SJCRH30 (cell line): ENCODE measurements at places on chromosomes 1 and 21. TPM values are rescaled to one million over a fixed set of nuclear protein-coding genes. Genes with fewer than 3 reads are reported as not detected.

Gene ACTN2
- 2.0 and 3.0 TPM in 2 replicates for total RNA-seq

Gene RGS1
- not detected in 2 replicates for total RNA-seq

Gene OR2W3
- not detected in 2 replicates for total RNA-seq

Gene AXDND1
- total RNA-seq = 0.14 TPM in 1 of 2 replicates, not detected in the other

Gene SPRR2D
- not detected in 2 replicates for total RNA-seq

Gene AQP10
- total RNA-seq = not detected in 2 replicates

Gene PTGS2
- not detected in 2 replicates for total RNA-seq

Gene TAS1R1
- 0.14 and 0.20 TPM in 2 replicates for total RNA-seq

GRCh38 chr1:229989591-229990248, 77.3 kb upstream of the GALNT2 start:
- no peak for DNase-seq

- DNase-seq = no peak
Measured at GRCh38 chr1:48495911-48496310, 23.9 kb upstream of the SPATA6 start.

GRCh38 chr1:217718873-217719272, 87.7 kb downstream of the SPATA17 start:
- DNase-seq = peak; percentile 29

DNA sequence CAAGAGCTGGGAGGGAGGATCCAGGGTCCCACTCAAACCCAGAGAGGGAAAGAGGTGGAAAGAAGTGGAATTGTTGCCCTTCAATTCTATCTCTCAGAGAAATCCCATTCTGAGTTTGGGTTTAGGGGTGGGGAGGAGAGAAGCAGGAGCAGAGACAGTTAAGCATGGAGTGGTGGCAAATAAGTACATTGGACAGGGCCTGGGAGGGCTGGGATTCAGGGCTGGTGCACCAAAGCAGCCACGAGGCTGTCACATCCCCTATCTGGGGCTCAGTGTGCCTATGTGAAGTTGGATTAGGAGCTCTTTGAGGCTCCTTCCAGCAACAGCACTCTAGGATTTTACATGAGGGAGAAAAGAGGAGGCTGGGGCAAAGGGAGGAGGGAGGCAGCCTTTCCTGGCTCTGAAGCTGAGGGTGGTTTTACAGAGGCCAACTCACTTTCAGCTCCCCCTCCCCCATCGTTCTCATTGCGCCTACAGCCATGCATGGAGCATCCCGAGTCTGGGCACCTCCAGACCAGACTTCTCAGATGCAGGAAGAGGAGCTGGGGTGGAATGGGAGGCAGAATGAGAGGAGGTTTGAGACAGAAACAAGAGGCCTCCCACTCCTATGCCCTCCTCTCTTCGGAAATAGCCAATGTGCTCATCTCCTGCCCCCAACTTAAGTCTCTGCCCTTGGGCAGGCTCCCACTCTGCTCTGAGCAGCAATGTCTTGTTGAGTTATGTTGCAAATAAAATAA, 3.0 kb upstream of the SYT6 start:
- DNase-seq = no peak

DNA sequence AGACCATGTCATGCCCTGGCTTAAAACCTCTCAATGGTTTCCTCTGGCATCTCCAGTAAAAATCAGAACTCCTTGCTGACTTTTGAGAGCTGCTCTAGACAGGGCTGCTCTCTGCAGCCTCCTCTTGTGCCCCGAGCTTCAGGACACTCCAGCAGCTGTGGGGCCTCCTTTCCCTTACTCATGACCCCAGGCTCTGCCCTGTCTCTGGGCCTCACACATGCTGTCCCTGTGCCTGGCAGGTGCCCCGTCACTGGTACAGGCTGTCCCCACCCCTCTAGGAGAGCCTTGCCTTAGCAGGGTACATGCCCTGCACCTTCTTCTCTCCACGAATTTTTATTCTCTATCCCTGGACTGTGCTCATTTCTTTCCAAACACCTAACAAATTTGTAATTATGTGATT, 43.2 kb downstream of the HIVEP3 start:
- DNase-seq = no peak

- peak; percentile 48 for DNase-seq
Measured at GRCh38 chr1:221839782-221840395, 98.0 kb upstream of the DUSP10 start.

GRCh38 chr1:67355745-67356424, 48.2 kb downstream of the IL12RB2 start:
- DNase-seq = no peak

DNA sequence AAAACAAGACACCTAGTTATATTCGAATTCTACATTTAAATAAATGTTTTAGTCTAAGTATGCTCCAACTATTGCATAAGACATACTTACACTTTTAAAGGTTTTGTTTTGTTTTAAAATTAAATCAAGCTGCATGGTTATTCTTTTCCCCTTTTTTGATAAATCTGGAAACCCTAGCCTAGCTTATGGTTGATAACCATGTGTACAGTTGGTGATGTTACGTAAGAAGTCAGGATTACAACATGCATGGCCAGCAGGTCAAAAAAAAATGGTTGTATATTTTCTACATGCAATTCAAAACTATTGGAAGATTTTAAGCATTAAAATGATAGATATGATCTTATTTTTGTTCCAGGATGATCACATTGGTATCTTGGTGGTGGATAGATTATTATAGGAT, 1600.6 kb downstream of the PLA2G4A start:
- DNase-seq = no peak

DNA sequence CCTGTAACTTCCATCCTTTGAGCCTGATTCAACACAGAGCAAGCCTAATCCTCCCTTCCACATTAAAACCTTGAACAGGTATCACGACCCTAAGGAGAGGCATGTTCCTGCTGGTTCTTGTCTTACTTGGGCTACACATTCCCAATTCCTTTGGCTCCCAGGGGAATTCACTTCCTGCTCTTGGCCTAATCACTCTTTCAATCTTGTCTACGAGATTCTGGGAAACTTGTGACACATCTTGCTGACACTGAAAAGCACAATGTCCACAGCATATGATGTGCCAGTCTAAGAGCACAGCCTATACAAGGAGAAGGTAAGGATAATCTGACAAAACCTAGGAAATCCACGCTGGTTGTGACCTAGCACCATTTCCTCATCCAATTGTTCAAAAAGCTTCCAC, 163.9 kb downstream of the GABPA start:
- DNase-seq = no peak

GRCh38 chr1:196877964-196878363, 9.9 kb upstream of the CFHR4 start:
- DNase-seq = no peak

GRCh38 chr1:215005656-215006345, 76.7 kb upstream of the KCNK2 start:
- DNase-seq = no peak

GRCh38 chr1:43134640-43135039, 37.5 kb downstream of the EBNA1BP2 start:
- DNase-seq = no peak

DNA sequence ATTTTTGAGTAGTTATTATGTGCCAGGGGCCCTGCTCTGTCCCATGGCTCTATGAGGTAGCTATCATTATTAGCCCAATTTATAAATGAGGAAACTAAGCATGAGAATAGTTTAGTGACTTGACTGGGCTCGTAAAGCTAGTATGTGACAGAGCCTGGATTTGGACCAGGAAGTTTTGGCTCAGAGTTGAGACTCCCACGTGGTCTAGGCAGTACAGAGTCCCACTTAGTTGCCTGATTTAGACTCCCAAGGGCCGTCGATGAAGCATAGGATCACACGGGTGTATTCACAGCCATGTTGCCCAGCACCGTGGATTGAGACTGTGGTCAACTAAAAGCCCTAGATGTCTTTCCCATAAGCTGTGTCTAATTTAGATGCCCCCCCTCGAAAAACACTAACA, 81.7 kb downstream of the DDX20 start:
- no peak for DNase-seq

DNA sequence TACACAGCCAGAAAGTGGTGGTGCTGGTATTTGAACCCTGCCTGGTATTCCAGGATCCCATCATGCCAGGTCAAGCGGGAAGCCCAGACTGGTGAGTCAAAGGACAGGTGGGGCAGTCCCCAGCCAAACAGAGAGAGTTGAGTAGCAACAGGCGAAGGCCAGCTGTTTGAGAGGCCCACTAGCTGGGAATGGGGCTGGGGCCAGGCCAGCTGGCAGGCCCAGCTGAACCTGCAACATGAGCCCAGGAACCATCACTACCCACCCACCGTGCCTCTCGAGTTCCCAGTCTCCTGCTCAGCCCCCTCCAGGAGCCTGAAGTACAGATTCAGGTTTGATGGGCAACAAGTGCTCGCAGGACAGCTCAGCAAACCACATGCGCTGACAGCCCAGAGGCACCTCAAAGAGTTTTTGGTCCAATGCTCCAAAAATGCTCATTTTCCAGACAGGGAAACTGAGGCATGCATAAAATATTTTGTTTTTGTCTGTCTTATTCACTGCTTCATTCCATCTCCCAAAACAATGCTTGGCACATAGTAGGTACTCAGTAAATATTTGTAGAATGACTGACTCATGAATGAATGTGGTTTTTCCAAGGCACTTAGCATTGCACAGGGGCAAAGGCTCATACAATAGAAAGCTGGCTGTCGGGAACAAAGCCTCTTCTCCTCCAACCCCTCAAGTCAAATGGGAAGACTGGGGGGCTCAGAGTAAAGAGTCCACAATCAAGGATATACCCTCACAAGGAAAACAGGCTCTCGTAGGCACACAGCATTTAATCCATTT, 42.5 kb upstream of the CLIC4 start:
- peak; percentile 98 for DNase-seq

GRCh38 chr1:231597971-231598370, 28.6 kb upstream of the DISC1 start:
- no peak for DNase-seq

DNA sequence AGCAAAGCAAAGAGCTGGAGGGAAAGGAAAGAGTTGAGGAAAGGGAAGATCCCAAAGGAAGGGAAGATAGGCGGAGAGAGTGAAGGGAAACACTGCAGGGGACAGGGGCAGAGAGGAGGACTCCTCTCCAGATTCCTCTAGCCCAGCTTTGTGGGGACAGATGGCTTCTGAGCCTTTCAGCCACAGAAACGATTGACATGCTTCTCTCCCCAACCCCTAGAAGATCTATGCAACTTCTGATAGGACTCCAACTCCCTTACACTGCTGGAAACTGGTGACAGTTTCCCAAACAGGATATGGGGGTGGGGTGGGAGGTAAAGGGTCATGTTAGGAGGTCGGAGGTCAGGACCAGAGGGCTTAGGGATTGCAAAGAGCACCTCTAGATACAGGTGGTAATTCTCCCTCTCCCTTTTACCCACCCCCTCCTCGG, 6.5 kb downstream of the MEX3A start:
- no peak for DNase-seq

- DNase-seq = no peak
Measured at GRCh38 chr1:234619071-234619480, 9.1 kb upstream of the IRF2BP2 start.

- no peak for DNase-seq
Measured at GRCh38 chr1:190906206-190906725, 428.6 kb upstream of the BRINP3 start.

DNA sequence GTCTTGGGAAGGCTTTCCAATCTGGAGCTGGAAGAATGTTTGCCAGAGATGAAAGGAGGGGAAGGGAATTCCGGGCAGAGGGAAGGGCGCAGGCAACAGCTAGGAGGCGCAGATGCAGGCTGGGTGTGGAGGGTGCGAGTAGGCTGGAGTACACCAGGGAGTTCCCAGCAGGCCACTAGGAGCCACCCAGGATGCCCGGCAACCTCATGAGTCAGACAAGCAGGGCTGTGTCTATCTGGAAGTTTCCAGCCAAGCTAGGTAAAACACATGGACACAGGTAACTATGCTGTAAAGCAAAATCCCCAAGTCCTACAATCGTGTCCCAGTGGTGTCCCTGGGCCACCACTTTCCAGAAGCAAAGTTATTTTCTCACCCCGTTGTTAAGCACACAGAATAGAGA, 990 bp upstream of the NBL1 start:
- no peak for DNase-seq

GRCh38 chr1:66231217-66231616, 302.7 kb upstream of the SGIP1 start:
- DNase-seq = no peak

- DNase-seq = peak; percentile 57
Measured at GRCh38 chr1:35544976-35545375, 12.2 kb downstream of the KIAA0319L start.

DNA sequence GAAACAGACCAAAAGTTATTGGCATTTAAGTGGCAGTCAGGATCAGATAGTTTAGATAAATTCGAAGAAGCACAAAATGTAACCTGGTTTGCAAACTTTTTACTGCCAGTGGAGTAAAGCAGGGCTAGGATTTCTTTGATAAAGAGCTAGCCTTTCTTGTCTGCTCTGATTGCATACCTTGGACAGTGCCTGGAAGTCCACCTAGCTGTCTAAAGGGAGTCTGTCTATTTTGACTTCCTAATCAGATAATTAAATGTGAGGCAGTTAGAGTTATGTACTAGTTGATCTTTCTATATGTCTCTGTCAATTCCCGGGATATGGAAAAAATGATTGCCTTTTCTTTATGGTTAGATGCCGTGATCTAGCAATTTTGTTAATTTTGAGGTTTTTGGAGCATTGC, 4.1 kb downstream of the GPSM2 start:
- no peak for DNase-seq
